ENCODE measurements at places on chromosomes 7 and 10. TPM values are rescaled to one million over a fixed set of nuclear protein-coding genes. Genes with fewer than 3 reads are reported as not detected.

ANK3 gene
- total RNA-seq: 11.5 TPM

RPEL1 gene
- 0.05 TPM for total RNA-seq

ANKRD1 gene
- 0.08 TPM for total RNA-seq

HOXA3 gene
- total RNA-seq: 27.8 TPM

- DNase-seq: no peak
Observed at GRCh38 chr7:79880312-79880711, 254.3 kb upstream of the GNAI1 start.

- DNase-seq: no peak
Observed at GRCh38 chr7:102042016-102042656, 224.7 kb downstream of the CUX1 start.

DNA sequence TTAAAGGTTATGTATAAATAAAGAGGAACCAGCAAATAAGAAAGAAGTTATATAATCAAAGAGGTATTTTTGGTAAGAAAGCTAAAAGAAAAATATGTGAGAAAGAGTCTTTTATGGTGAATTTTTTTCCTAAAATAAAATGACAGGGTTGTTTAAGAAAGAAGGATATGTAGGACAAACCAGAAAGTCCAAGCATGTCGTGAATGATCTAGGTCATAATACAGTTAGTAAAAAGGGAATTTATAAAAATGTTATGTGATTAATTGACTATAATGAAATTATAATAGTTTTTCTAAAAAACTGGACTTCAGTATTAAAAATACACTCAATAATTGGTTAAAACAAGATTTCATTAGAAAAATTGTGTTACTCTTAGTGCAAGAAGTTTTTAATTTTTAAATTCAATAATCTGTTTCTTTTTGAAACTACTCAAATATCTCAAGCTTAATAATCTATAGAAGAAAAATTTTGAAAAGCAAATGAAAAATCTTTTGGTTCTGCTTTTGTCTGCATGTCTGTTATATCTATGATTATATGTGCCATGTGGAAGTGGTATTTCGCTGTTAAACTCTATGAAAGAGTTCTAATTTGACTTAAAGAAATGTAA lies 23.3 kb downstream of the AVL9 start:
- no peak for DNase-seq

GRCh38 chr10:91856637-91857036 lies 52.6 kb downstream of the FGFBP3 start:
- DNase-seq: peak; percentile 47

GRCh38 chr10:74117738-74118137 lies 32.9 kb downstream of the AP3M1 start:
- no peak for DNase-seq

- DNase-seq: no peak
Observed at GRCh38 chr7:37666026-37666799, 17.4 kb upstream of the GPR141 start.

- peak; percentile 3 for DNase-seq
Observed at GRCh38 chr10:17756557-17757217, 4.7 kb downstream of the TMEM236 start.

Measured in HT-29 (cell line).